ENCODE measurements at places on chromosomes 6 and 20.

DNA sequence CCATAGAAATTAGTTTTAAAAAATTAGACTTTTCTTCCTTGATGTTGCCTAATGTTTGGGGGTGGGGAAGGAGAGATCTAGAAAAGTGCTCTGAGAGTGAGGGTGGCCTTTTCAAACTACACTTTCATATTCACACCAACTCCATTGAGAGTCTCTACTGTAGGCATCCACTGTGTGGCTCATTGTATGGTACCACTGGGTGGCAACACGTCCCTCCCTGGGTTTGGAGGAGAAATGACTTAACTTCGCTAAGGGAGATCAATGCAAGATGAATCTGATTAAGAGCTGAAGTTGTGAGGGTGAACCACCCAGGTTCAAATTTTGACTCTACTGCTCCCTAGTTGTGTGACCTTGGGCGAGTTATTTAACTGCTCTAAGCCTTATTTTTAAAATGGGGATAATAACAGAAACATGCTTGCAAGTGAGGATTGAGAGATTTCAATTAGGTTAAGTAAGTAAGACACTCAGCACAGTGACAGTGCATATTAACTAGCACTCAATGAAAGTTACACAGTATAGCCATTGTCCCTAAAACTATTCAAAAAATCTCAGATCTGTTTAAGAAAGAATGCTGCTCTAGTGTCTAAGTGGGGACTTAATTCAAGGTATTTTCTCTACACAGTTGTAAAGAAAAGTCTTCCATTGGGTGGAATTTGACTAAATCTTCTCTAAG is 193.5 kb upstream of the CNR1 start:
- H3K27me3 ChIP-seq: no peaks in the 10 kb centered on the region
- no peaks in the 10 kb centered on the region for H3K4me1 ChIP-seq
- H3K27ac ChIP-seq: no peak overlapping the region
- H3K36me3 ChIP-seq: no peaks in the 10 kb centered on the region
- no peak for DNase-seq

DNA sequence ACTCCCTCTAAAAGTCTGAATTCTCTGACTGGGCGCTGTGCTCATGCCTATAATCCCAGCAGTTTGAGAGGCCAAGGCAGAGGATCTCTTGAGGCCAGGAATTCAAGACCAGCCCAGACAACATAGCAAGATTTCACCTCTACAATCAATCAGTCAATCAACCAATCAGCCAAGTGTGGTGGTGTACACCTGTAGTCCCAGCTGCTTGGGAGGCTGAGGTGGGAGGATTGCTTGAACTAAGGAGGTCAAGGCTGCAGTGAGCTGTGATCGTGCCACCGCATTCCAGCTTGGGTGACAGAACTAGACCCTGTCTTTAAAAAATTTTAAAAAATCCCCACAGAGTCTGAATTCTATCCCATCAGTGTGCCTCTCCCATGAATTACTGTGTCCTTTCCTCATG is 37.9 kb downstream of the KIF3B start:
- H3K4me1 ChIP-seq: no peaks in the 10 kb centered on the region
- peaks cover 24% of the 10 kb centered on the region for H3K36me3 ChIP-seq
- H3K4me3 ChIP-seq: no peak overlapping the region
- no peaks in the 10 kb centered on the region for H3K27me3 ChIP-seq
- DNase-seq: no peak
- no peak overlapping the region for H3K27ac ChIP-seq

DNA sequence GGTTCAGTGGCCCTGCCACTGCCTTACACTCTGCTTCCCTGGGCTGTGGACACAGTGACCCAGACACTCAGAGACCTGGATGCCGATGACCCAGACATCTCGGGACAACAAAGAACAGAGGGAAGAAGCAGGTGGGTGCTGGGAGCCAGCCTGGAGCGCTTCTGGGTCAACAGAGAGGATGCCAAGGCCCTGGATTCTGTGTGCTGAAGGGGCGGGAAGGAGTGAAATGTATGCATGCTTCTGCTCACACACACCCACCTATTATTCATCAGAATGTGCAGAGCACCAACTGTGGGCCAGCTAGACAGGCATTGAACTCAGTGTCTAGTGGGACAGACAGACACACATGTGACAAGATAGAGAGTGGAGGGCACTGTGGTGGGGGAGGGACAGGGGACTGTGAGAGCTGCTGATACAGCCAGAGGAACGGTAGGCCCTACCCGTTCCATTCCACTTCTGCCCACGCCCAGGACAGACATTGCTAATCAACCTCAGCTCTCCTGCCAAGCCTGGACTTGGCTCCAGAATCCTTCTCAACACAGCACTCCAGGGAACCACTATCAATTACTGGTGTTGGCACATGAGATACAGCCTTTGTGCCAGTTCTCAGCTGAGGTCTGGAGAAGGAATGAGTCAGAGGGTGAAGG is 20.2 kb downstream of the KCNK15 start:
- no peak overlapping the region for H3K27ac ChIP-seq
- no peaks in the 10 kb centered on the region for H3K4me1 ChIP-seq
- no peaks in the 10 kb centered on the region for H3K36me3 ChIP-seq
- peaks cover 48% of the 10 kb centered on the region for H3K27me3 ChIP-seq
- H3K4me3 ChIP-seq: no peak overlapping the region
- no peak for DNase-seq

DNA sequence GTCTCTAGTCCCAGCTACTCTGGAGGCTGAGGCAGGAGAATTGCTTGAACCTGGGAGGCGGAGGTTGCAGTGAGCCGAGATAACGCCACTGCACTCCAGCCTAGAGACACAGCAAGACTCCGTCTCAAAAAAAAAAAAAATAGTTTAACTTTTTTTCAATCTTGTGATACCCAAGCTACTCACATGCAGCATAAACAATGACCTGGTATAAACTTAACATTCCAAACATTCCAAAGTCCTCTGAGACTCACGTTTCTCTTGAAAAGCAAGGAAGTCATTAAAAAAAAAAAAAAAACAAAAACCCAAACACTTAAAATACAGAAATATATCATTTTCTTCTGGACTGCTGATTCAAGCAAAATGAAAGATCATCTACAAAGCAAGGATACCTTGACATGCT is 14.3 kb downstream of the CRNKL1 start:
- no peak overlapping the region for H3K4me3 ChIP-seq
- no peak overlapping the region for H3K27ac ChIP-seq
- peaks cover 100% of the 10 kb centered on the region for H3K36me3 ChIP-seq
- no peaks in the 10 kb centered on the region for H3K4me1 ChIP-seq
- H3K27me3 ChIP-seq: no peaks in the 10 kb centered on the region

GRCh38 chr20:48002517-48002970 is 217.3 kb upstream of the SULF2 start:
- H3K4me1 ChIP-seq: no peaks in the 10 kb centered on the region
- H3K27ac ChIP-seq: no peak overlapping the region
- DNase-seq: no peak
- no peaks in the 10 kb centered on the region for H3K27me3 ChIP-seq

- H3K27ac ChIP-seq: no peak overlapping the region
- peaks cover 10% of the 10 kb centered on the region for H3K4me1 ChIP-seq
- DNase-seq: no peak
- no peaks in the 10 kb centered on the region for H3K36me3 ChIP-seq
- peaks cover 6% of the 10 kb centered on the region for H3K27me3 ChIP-seq
These were observed 23.8 kb downstream of the SAYSD1 start for GRCh38 chr6:39091220-39091619.

Measured in stomach (tissue), 19 donors.